ENCODE measurements at places on chromosomes 5 and 9.

GRCh38 chr9:101737705-101738565, 512 bp downstream of the GRIN3A start:
- no peak for DNase-seq

- DNase-seq: no peak
Observed at GRCh38 chr9:15077946-15078729, 167.9 kb upstream of the FREM1 start.

- DNase-seq: no peak
Observed at GRCh38 chr5:161562446-161562845, 15.9 kb upstream of the GABRB2 start.

DNA sequence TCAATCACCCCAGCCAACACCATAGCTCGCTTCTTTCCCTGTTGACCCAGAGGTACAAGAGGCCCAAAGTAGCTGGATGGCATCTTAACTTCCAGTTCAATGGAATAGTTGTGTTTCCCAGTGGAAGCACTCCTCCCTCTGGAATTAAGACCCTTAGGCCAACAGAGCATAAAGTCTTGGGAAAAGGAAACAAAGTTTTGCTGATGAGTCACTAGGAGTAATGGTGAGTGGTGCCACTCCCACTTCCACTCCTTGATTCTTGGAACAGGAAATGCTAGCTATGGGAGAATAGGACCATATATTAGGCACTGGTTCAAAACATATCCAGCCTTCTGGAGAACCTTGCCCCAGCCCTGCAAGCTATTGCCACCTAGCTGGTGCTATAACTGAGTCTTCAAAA, 44.7 kb upstream of the LMX1B start:
- no peak for DNase-seq

GRCh38 chr5:61450493-61451279, 118.6 kb downstream of the ZSWIM6 start:
- no peak for DNase-seq

DNA sequence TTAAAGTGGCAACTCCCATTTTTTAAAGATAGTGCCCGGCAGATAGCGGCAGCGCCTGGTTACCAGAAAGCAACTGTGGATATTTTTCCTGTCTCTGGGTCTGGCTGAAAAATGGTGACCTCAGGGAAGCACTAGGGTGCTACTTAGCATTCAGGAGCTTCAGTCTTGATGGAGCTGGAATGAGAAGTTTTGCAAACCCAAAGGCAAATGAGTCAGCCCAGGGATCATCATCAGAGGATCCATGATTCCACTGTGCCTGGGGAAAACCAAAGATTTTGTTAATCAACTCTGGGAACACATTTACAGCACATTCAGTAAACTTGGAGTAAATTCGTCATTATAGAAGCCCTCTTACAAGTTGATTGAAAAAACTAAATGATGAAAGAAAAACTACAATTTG, 26.7 kb downstream of the F2R start:
- DNase-seq: no peak

GRCh38 chr5:135934939-135935338, 19.8 kb downstream of the LECT2 start:
- no peak for DNase-seq

- DNase-seq: no peak
Observed at GRCh38 chr9:114497236-114497635, 8.0 kb downstream of the WHRN start.

DNA sequence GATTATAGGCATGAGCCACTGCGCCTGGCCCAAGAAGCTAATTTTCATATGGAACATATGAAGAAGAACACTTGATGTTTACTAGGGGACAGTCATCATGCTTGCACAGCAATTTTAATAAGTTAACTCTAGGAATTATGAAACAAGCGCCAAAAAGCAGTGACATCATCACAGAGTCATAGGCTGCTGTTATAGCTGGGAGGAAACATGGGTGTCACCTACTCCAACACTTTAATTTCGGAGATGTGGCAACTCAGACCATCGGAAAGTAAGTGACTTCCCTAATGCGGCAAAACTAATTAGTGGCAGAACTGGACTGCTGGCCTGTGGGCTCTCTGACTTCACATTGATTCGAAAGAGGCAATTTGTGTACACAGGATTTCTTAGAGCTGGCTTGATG, 38.1 kb upstream of the EQTN start:
- no peak for DNase-seq

- DNase-seq: no peak
Observed at GRCh38 chr5:113255579-113256386, 179.0 kb downstream of the TSSK1B start.

DNA sequence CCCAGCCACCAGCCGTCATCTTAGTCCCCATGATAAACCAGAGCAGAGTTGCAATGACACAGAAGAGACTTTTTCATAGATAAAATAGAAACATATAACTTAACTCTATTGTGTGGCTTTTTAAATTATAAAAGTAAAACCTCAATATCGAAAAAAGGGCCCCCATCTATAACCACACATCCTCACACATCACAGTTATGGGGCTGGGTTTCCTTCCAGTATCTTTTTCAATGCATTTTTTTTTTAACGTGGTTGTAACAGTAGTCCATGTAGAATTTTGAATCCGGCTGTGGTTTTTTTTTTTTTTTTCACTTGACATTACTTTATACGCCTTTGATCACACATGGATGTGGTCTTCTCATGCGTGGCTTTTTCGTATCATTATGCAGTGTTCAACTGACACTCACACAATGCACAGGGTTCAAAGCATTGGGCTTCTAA, 77.4 kb downstream of the CFAP77 start:
- no peak for DNase-seq

DNA sequence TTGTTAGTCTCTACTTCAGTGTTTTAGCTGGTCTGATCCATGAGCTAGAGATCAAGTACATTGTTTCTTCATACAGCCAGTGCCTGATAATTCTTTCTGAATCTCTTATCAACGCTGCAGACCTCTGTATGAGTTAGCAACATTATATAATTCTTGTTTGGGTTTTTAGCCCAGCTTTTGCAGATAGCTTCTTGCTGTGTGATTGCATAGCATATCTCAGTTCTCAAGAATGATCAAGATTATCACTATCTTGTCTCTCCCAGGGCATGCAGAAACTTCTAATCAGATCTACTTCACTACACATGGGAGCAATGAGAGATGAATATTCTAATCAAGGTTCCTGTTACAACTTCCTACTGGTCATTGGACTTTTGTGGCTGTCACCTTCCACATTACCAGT, 158.3 kb downstream of the FAM174A start:
- DNase-seq: no peak

DNA sequence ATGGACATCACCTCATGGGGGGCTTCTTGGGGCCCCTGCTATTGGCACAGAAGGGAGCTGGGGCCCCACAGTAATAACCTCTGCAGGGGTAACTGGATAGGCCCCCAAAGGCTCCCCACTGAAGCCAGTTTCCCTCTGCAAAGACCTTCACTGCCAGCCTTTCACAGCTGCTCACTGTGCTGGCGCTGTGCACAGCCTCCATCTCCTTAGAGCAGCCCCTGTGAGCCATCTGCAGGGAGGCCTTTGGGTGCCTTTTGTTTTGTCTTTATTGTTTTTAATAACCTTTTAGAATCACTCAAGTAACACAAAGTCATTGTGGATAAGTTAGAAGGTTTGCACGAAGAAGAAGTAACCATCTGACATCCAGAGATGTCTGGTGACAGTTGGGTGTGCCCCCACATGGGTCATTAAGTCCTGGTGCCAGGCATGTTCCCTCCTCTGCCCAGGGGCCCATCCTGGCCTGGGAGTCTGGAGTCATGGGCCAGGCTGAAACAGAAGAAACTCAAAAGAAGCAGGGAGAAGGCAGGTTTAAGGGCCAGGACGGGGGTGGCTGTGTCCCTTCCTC, 42.7 kb downstream of the NCS1 start:
- no peak for DNase-seq

- no peak for DNase-seq
Observed at GRCh38 chr9:23644326-23644725, 181.7 kb downstream of the ELAVL2 start.

- DNase-seq: no peak
Observed at GRCh38 chr5:142663246-142663645, 22.6 kb downstream of the FGF1 start.

- DNase-seq: no peak
Observed at GRCh38 chr9:2109069-2109650, 94.0 kb downstream of the SMARCA2 start.

DNA sequence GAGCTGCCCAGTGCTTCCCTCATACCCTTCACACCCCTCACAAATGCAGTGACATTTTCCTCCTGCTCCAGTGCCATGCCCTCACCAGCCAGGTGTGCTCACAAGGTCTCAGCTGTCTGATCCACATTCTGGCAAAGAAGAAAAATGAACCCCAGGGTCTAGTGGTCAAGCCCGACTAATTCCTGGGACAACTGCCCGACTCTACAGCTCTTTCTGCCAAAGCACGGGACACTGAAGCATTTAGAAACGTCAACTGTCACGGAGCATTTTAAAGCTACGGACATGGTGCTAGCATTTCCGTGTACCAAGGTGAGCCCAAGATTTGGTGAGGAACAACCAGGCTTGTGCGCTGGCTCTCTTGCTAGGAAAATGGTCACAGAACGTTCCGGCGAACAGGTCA, 56.8 kb upstream of the PHYKPL start:
- DNase-seq: no peak

- no peak for DNase-seq
Observed at GRCh38 chr9:121946465-121946864, 146.6 kb downstream of the TTLL11 start.

- DNase-seq: no peak
Observed at GRCh38 chr5:51990661-51991180, 607.5 kb downstream of the ISL1 start.

Measured in stimulated activated CD4-positive, alpha-beta T cell treated with anti-CD3 and anti-CD28 coated beads, Interleukin-1b, Interleukin-23, amount 100 ng/mL, for 1 hour (primary cell).